Large intestine (tissue), 12 donors: ENCODE measurements at places on chromosomes 11 and 22. TPM values are rescaled to one million over a fixed set of nuclear protein-coding genes. Genes with fewer than 3 reads are reported as not detected.

- DNase-seq = no peak
These were observed 167.1 kb downstream of the C11orf91 start for GRCh38 chr11:33533386-33534052.

DNA sequence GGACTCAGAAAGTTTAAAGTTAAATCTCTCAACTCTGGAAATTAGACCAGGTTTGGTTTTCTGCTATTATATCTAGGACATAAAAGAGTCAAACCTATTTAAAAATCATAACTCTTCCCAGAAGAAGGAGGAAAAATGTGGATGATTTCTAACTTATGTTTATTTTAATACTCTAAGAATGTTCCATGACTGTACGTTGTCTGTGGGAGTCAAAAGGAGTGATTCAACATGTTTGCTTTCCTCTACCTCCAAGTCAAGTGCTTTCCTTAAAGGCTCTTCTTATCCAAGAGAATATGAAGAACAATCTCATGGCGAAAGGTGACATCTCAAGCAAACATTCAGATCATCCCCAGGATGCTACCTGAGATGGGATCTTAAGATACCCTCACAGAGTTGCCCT lies 21.6 kb downstream of the OR51E1 start:
- no peak for DNase-seq

- peak; percentile 39 for DNase-seq
These were observed 344 bp downstream of the IFT27 start for GRCh38 chr22:36775586-36775963.

Gene MMP12
- 0.66 TPM for polyA plus RNA-seq
